ENCODE measurements at places on chromosomes 4 and X.

DNA sequence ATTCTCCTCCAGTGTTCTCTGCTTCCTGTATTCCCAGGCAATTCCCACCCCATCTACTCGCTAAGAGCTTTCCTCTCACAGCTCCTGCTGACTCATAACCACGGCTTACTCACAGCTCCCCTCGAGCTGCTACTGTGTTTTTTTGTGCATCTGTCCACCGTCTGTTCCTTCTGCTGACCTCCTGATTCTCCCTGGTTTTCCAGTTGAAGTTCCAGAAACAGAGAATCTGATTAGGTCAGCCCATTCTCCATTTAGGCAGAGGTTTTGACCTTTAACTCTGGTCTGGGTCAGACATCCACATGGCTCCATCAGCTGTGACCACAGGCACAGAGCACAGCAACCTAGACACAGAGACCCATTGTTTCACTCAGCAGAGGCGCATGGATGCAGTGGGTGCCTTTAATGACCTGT is 5.5 kb upstream of the SMIM20 start:
- peak; percentile 96 for DNase-seq

- peak; percentile 80 for DNase-seq
Measured at GRCh38 chrX:49291615-49292337, 11.7 kb upstream of the GAGE10 start.

- no peak for DNase-seq
Measured at GRCh38 chrX:56268888-56269287, 36.7 kb downstream of the KLF8 start.

GRCh38 chrX:19543951-19544381 is 28.7 kb upstream of the MAP3K15 start:
- no peak for DNase-seq

GRCh38 chr4:185334326-185334725 is 61.4 kb downstream of the LRP2BP start:
- DNase-seq = no peak

- peak; percentile 92 for DNase-seq
Measured at GRCh38 chr4:147731580-147732517, at the start of gene ARHGAP10. Gene ARHGAP10 (plus strand): TSS chr4:147732088. CDS start chr4:147732302, 214 bp downstream.

DNA sequence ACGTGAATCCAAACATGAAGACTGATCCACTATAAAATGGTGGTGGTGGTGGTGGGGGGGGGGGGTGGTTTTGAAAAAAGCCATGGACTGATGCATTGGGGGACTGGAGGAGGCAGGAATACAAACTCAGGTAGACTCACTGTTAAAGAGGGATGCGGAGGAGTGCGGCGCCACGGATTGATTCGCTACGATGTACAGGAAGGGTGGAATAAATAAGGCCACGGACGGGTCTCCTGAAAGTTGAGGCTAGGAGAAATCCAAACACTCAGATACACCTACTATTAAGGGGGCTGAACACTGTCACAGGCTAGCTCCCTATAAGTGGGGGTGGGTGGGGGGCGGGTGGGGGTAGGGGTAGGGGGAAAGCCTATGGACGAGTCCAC is 591 bp downstream of the ELK1 start:
- peak; percentile 24 for DNase-seq

DNA sequence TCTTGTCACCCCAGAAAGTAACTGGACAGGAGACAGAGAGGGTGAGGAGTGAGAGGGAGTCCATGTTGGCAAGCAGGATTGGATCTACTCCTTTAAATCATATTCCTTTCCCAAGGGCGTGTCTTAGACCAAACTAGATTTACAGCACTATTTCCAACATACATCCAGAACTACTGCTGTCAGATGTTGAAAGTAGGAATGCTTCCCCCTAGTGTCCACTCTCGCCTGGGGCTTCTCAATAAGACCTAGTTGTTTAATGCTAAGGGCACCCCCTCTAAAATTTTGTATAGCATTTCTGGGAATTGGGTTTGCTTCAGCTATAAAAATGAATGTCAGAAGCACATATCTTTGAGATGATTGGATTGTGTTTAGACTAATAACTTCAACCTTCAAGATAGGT is 13.3 kb downstream of the OFD1 start:
- DNase-seq = no peak

DNA sequence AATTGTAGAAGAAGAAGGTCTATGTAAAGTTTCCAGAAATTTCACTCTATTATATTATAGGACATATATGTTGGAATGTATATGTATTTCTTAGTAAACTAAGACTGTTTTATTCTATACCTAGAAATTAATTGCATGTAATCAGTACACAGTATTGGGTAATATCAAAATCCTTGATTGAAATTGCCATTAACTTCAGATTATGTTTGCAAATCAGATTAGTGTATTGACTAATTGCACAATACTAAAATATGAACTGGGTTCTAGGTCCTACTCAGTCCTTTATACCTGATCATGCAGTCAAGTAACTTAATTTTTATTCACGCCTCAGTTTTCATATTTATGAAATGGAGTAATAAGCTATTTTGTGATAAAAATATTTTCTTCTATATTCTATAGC is 950.3 kb upstream of the ADGRL3 start:
- no peak for DNase-seq

DNA sequence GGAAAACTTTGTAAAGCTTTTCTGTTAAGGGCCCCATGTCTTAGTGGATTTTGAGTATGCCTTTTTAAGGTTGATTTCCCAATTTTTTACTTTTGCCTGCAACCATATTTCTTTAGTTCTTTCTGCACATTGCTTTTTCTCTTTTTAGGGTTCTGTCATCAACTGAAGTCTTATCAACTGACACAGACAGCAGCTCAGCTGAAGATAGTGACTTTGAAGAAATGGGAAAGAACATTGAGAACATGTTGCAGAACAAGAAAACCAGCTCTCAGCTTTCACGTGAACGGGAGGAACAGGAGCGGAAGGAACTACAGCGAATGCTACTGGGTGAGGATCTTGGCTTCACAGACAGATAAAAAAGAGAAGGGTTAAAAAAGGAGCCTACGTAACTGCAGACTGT is 27.8 kb downstream of the TAF1 start:
- no peak for DNase-seq

DNA sequence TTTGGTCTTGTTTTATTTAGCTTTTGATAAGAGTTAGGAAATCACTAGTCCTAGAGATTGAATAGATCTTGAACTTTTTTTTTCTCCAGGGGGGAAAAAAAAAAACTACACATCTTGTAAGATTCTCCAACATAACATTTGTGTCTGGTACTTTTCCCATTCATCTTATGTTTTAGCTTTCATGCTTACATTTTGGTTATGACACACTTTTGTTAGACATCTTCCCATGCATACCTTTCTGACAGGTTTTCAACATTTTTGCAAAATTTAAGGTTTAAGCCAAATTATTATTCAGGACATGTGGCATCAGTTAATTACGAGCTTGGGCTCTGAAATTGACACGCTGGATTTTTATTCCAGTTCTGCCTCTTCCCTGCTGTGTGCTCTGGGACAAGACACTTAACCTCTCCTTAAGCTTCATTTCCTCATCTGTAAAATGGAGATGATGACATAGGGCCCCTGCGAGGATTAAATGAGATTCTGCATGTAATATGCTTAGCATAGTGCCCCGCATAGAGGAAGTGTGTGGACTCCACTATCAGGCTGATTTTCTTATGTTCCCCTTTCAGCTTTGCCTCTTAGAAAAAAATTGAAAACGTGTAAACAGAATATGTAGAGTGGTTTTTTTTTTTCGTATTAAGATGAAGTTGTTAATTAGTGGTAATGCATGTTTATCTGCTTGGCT is 5.3 kb downstream of the KIT start:
- no peak for DNase-seq

- DNase-seq = peak; percentile 66
Measured at GRCh38 chr4:42398171-42398870, 1.0 kb downstream of the SHISA3 start.

DNA sequence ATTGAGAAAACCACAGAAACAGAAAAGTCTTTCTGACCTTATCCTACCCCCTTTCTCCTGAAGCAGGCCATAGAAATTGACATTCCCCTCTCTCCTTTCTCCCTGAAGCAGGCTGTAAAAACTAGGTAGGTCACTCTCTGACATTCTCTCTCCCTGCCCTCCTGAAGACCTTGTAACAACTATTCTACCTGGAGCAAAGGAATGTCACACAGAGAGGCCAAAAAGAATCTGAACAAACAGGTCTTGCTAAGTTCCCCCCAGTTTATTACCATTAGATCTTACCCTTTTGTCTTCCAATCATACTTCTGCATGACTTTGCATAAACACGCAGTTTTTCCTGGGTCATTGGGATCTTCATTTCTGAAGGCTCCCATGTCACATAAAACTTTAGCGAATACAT is 198.3 kb upstream of the GYPA start:
- peak; percentile 62 for DNase-seq

GRCh38 chr4:128915544-128915943 is 106.0 kb downstream of the JADE1 start:
- DNase-seq = no peak

GRCh38 chr4:17448689-17449088 is 63.2 kb downstream of the QDPR start:
- DNase-seq = no peak

DNA sequence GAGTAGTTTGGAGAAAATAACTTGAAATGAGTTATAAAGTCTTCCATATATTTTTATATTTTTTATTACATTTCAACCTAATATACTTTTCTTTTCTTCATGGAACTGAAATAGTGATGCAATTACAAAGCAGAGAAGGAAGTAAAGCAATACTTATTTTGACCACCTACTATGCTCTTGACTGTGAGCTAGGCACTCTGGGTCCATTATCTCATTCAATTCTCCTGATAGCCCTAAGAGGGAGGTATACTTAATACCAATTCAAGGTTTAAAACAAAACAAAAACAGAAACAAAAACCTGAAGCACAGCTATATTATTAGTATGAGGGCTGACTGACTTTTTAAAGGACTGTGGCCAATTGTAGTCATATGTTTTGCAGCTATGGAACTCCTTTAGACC is 193.5 kb downstream of the MAD2L1 start:
- DNase-seq = no peak

GRCh38 chrX:54921427-54922021 is 900 bp downstream of the TRO start:
- peak; percentile 88 for DNase-seq

DNA sequence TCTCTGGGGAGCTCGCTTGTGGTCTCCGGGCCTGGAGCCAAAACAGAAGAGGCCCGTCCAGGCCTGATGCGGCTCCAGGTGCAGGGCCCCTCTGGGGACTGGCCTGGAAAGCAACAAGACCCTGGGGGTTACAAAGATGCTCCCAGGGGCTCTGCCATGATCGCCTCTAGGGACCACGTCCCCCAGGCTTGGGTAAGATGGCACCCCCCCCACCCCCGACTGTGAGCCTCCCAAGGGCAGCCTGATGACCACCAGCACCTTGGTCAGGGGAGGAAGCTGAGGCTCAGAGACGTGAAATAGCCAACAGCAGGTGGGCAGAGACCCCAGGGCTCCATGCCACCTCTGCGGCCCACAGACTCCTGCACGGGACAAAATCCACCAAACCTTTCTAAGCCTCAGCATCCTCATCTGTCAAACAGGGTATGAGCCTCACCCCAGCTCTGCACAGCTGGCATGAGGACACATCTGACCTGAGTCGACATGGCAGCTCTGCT is 25.4 kb downstream of the C4orf50 start:
- DNase-seq = peak; percentile 38

DNA sequence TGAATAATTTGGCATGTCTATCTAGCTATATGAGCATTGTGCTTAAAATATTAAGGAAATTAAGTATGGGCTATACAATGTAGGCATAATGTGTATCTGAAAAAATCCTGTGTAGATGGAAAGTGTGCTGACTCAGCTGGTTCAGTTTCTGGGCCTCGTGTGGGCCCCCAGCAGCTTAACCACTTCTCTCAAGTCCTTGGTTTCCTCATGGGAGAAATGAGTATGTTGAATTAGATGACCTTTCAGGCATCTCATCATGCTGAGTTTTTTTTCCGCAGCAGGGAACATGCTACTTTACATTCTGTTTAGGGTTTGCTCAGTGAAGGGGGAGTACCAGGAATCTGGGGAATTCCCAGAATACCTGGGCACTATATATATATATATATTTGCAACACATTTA is 30.5 kb downstream of the RHOH start:
- no peak for DNase-seq

- DNase-seq = no peak
Measured at GRCh38 chr4:147006229-147006628, 60.6 kb upstream of the TTC29 start.

DNA sequence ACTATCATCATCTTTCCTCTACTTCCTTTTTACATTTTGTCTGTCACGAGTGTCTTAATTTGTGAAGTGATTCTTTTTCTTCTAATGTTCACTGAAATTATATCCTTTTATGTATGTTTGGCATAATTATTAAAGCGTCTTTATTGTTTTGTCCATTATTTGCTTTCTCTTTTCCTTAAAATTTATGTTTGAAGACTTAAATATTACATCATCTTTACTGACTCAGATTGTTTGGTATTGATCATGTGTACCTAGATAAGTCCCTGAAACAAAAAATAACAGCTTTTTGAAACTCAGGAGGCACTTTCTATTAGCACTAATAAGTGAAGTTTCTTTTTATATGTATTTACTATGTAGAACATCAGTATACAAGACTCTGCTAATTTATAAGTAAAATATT is 120.1 kb downstream of the RAP1GDS1 start:
- DNase-seq = no peak

- no peak for DNase-seq
Measured at GRCh38 chrX:153582896-153583295, 16.0 kb downstream of the CCNQ start.

GRCh38 chr4:113209153-113209552 is 159.7 kb downstream of the ANK2 start:
- no peak for DNase-seq

DNA sequence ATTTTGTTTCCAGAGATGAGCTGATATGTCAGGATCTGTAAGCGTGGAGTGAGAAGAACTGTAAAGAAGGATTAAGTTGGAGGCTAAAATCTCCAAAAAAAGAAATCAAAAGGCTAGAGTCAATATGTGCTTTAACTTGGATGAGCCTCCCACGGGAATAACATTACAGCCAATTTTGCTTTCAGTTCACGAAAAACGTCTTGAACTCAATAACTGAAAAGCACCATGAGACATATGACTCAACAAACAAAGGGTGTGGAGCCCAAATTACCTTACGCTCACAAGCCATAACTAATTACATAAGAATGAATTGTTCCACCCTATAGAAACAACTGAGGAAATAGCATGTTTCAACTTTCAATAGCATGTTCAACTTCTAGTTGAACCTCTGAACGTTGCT is 22.3 kb downstream of the TMPRSS11D start:
- no peak for DNase-seq

DNA sequence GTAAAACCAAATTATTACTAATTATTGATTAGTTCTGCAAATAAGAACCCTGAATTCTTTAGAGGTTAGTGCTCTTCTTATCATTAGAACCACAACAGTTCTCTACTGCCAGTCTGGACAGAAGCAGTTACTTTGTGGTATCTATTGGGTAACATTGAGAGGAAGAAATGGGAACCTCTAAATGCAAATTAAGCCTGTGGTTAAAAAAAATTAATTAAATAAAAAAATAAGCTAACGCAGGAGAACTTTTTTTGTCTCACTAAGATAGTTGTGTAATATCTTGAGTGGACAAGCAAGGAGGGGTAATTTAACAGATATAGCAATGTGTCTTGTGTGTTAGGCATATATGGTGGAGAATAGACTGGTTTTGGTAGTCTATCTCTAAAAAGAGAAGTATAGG is 32.9 kb upstream of the TET2 start:
- DNase-seq = no peak

- no peak for DNase-seq
Measured at GRCh38 chrX:124726881-124727280, 380.5 kb downstream of the SH2D1A start.

Data from islet precursor cell (in vitro differentiated cells).